ENCODE measurements at places on chromosomes 1 and 21. TPM values are rescaled to one million over a fixed set of nuclear protein-coding genes. Genes with fewer than 3 reads are reported as not detected.
A peak's percentile ranks its signal among the peaks of the same experiment; 100 is the strongest.

DNA sequence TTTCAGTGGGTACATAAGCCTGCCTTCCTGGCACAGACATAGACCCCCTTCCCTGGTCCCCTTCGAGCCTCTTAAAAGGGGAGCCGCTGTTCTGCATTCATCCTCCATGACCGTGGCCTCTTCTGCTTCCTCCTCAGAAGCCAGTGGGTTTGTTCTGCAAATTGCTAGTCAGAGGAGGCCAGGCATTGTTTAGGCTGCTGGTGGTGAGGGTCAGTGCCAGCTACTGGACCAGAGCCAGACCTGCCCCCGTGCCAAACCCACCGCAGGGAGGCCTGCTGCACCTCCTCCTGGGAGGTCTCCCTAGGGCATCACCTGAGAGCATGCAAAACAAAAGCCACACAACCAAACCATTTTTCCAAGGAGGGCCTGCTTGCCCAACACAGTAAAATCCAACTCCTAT is 178.4 kb downstream of the MIS18A start:
- no peak for DNase-seq

- no peak for DNase-seq
Observed at GRCh38 chr1:243473227-243474135, 217.6 kb downstream of the SDCCAG8 start.

- DNase-seq, result peak; percentile 79
Observed at GRCh38 chr1:234218078-234218477, 155.2 kb upstream of the COA6 start.

- DNase-seq, result no peak
Observed at GRCh38 chr1:215497528-215497927, 69.6 kb upstream of the KCTD3 start.

The PRR9 gene
- 0.24 TPM for total RNA-seq

DNA sequence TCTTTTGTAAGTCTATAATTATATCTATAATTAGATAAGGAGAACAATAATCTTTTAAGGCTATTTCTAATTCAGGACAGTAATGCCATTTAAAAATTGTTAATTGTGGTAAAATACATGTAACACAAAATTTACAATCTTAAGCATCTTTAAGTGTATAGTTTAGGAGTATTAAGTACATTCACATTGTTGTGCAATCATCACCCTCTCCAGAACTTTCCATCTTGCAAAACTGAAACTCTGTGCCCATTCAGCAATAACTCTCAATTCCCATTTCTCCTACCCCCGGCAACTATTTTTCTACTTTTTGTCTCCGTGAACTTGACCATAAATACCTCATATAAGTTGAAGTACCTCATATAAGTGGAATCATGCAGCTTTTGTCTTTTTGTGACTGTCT is 93.9 kb upstream of the KCNA3 start:
- DNase-seq, result no peak

GRCh38 chr1:161502181-161502580 is 3.1 kb upstream of the FCGR2A start:
- no peak for DNase-seq

DNA sequence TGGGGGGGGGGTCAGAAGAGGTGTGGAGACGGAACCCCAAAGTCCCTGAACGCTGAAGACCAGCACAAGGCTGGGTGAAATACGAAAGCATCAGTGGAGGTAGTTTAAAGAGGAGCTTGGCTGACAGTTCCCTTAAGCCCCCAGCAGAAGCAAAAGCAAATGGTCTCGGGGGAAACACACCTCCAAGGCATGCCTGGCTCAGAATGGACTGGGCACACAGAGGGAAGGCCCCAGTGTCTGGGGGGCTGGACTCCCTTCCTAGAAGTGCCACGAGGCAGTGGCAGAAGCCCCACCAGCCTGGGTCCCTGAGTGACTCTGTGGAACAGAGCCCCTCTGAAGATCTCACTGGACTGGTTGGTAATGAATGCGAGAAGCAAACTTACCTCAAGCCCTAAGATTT is 43.9 kb downstream of the UBE2G2 start:
- no peak for DNase-seq

GRCh38 chr1:188489336-188490112 is 1660.8 kb downstream of the PLA2G4A start:
- DNase-seq, result peak; percentile 2

- peak; percentile 77 for DNase-seq
Observed at GRCh38 chr1:5651964-5652821, 340.0 kb downstream of the NPHP4 start.

The UQCRHL gene
- 1.2 TPM for total RNA-seq

The MNDA gene
- not detected for total RNA-seq

The LIPI gene
- not detected for total RNA-seq

GRCh38 chr21:30714456-30714855 is 4.1 kb downstream of the KRTAP21-3 start:
- peak; percentile 70 for DNase-seq

GRCh38 chr1:115545791-115546733 is 95.7 kb upstream of the VANGL1 start:
- peak; percentile 97 for DNase-seq

The CNN3 gene
- total RNA-seq, result 136 TPM

- DNase-seq, result no peak
Observed at GRCh38 chr1:210532223-210532598, 203.5 kb downstream of the HHAT start.

DNA sequence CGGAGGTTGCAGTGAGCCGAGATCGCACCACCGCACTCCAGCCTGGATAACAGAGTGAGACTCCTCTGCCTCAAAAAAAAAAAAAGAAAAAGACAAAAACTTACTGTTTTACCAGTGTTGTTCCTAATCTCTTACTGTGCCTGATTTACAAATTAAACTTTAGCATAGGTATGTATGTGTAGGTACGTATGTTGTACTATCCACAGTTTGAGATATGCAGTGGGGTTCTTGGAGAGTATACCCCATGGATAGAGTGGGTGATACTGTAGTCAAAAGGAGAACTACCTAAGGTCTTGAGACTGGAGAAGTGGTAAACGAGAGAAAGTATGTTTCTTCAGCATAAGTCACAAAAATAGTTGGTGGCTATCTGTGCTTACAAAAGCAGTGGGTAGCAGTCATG is 38.6 kb downstream of the RNF11 start:
- DNase-seq, result no peak

DNA sequence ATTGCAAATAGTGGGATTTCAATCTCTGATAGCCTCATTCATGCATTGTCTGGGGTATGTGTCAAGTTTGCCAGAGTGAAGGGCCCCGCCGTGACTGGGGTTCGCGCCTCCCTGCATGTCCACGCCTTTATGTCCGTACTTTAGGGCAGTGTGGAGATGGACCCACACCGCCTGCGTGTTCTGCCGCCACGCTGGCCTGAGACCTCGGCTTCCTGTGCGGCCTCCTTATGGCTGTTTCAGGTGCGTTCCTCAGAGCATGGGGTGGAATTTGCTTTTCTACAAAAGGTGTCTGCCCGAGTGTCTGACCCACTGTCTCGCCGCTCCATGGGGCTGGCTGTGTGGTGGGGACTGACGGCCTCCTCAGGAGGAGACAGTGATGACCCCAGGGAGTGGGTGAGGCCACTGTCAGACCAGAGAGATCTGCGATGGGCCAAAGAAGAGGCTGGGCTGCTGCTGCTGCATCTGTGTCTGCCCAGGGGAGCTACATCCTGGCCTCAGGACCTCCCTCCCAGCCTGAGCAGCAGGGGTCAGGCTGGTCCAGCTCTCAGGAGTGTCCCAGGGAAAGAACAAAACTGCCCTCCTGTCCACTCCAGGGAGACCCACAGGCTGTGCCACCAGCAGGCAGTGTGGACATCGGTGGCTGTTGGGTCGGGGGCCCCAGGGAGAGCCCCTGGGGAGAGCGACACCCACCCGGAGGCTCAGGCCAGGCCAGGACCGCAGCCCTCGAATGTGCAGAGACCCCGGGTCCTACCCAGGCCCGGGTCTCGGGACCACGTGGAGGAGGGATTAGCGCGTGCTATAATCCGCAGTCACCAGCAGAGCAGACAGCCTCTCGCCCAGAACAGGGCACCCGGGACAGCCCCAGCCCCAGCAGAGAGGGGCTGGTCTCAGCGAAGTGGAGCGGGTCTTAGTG is 9.8 kb upstream of the SLC19A1 start:
- no peak for DNase-seq

GRCh38 chr21:39114871-39115575 is 68.2 kb downstream of the PSMG1 start:
- peak; percentile 26 for DNase-seq

The ANKRD34A gene
- total RNA-seq, result 1.2 TPM

DNA sequence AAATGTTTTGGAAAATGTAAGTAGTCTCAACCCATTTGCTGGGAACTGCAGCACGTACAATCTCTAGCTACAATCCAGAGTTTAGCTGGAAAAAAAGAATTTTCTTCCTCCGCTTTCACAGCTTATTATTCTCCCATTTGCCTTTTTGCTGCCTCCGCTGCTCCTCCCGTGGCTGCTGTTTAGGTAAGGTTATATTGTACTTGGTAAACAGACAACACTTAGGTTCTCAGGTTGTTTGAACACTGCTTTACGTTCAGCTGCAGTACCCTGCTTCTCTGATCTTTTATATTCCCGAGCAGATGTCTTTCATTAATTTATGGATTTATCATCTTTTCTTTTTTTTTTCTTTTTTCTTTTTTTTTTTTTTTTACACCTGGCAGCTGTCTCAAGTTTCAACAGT is 14.3 kb downstream of the PROX1 start:
- DNase-seq, result no peak

The ALPL gene
- not detected for total RNA-seq

DNA sequence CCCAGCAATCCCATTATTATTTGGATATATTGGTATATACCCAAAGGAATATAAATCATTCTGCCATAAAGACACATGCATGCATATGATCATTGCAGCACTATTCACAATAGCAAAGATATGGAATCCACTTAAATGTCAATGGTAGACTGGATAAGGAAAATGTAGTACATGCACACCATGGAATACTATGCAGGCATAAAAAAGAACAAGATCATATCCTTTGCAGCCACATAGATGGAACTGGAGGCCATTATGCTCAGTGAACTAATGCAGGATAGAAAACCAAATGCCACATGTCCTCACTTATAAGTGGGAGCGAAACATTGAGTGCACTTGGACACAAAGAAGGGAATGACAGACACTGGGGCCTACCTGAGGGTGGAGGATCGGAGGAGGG is 24.6 kb downstream of the KAZN start:
- DNase-seq, result no peak

GRCh38 chr1:69139007-69139406 is 428.7 kb upstream of the LRRC7 start:
- DNase-seq, result no peak

DNA sequence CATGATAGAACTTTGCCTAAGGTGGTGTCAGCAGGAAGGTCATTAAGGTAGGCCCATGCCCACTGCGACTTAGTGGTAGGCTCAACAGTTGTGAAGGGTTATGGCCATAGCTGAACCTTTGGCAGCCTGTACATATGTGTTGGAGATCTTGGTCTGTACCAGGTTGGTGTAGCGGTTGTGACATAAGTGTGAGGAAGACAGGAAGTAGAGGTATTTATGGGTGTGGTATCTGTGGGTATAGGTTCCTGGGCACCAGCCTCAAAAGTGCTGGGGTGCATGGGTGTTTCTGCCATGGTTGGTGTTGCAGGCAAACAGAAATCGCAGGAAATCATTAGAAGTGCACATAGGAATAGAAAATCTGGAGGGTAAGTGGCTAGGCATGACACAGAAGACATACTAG is 18.6 kb upstream of the LRIF1 start:
- DNase-seq, result no peak

GRCh38 chr21:28445141-28445830 is 547.4 kb downstream of the LTN1 start:
- DNase-seq, result peak; percentile 23

DNA sequence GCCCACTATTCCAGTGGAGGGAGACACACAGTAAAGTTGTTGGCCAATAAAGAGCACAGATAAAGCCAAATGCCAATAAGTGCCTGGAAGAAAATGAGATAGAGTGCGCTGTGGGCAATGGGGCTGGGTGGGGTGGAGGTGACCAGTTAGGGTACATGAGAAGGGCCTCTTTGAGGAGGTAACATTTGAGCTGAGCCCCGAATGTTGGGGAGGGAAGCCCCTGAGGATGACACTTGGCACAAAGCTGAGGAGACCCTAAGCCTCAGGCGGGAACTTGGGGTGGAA is 979 bp downstream of the S100A9 start:
- no peak for DNase-seq

- DNase-seq, result no peak
Observed at GRCh38 chr1:98404866-98405265, 256.7 kb upstream of the SNX7 start.

The DCST1 gene
- not detected for total RNA-seq

The GMEB1 gene
- total RNA-seq, result 11.0 TPM

The BTBD8 gene
- total RNA-seq, result 4.8 TPM

The FCRLB gene
- total RNA-seq, result 1.1 TPM

- DNase-seq, result no peak
Observed at GRCh38 chr1:36947384-36947783, 86.9 kb downstream of the GRIK3 start.

The SPRR2B gene
- total RNA-seq, result not detected

The RNU1-1 gene
- total RNA-seq, result 1,398 TPM

DNA sequence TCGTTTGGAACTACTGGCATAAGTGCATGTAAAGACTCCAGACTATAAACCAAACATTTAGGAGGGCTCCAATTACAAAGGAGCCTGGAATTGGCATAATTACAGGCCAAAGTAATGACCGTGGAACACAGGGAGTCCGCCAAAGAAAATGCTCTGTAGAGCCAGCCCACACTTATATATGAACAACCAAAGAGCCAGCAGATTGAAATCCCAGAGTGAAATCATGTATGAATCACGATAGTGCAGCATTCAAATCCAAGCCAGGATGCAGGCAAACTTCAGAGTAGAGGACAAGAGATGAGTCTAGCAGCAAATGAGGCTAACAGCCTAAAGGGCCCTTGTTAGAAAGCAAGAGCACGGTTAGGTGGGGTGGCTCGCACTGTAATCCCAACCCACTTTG is 13.1 kb downstream of the VPS26C start:
- no peak for DNase-seq
